ENCODE measurements at places on chromosomes 4 and X.
A peak's percentile ranks its signal among the peaks of the same experiment; 100 is the strongest.

DNA sequence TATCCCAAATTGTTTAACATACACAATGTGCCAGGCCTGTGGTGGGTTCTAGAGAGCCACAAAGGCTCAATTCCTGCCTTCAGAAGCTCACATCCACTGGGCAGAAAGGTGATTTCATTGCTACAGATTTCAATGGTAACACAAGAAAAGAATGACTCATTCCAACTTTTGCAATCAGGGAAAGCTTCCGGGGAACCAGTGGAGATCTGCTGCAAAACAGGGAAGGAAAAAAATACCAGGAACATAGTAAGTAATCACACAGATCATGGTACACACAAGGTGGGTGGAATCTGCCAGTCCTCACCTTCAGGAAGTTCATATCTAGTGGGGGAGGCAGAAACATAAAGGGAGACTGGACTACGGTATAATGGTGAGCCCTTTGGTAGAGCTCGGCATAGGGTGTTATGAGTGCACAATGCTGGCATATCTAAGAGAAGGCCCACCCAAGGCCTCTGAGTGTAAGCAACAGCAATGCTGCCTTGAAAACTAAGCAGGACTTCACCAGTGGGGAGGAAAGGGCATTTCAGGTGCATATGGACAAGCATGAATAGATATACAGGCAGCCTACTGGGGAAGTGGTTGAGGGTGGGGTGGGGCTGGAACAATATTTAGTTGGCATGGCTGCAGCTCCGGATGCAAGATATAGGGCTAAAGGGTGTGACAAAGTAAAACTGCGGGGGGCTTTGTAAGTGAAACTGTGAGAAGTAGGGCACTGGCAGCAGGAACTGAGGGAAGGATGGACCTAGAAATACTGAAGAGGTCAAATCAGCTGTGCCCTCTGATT lies 24.2 kb downstream of the GPRIN3 start:
- DNase-seq: peak; percentile 8

DNA sequence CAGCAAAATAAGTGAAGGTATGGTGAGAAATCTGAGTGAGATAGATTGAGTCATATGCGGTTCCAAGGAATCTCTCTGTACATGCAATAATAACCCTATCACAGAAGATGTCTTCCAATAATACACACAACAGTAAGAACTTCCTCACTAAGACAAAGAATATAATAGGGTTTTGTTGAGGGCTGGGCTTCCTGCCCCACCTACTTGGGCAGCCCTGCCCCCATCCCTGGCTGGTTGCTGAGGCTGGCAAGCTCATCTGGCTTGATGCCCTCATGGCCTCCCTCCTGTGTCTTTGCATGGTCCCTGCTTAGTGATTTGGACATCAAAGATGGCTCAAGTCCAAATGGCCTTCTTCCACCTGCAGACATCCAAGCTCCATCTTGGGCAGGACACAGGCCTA lies 2.7 kb downstream of the GEMIN8 start:
- no peak for DNase-seq

GRCh38 chr4:89582756-89583505 lies 254.0 kb downstream of the SNCA start:
- no peak for DNase-seq

GRCh38 chr4:151721916-151722315 lies 38.9 kb downstream of the GATB start:
- DNase-seq: no peak

GRCh38 chrX:22652596-22652995 lies 347.2 kb upstream of the DDX53 start:
- no peak for DNase-seq

- DNase-seq: no peak
Observed at GRCh38 chr4:30832639-30833038, 112.5 kb downstream of the PCDH7 start.

DNA sequence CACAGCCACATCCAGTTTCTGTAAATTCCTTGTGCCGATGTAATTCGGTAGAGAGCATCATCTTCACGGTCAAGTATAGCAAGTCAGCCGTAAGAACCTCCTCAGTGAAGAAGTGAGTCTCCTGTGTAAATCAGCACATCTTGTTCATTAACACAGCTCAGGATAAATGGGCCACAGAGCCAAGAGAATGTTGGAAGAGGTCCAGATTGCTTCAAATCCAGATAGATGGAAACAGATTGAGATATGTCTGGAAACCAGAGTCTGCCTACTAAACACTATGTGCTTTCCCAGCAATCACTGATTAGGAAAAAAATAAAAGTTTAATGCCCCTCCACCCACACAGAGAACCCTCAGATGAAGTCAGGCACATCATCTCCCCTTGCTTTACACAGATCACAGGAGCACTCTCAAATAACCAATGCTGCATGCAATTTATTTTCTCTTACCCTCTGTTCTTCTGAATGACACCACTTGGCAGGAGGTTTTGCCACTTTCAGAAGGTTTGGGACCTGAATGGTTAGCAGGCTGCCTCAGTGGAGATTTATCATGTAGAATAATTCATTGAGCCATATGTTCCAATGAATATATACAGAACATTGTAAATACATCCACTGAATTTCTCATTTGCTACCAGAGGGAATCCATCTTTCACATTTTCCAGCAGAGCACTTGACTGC lies 357.7 kb downstream of the C4orf33 start:
- DNase-seq: no peak

DNA sequence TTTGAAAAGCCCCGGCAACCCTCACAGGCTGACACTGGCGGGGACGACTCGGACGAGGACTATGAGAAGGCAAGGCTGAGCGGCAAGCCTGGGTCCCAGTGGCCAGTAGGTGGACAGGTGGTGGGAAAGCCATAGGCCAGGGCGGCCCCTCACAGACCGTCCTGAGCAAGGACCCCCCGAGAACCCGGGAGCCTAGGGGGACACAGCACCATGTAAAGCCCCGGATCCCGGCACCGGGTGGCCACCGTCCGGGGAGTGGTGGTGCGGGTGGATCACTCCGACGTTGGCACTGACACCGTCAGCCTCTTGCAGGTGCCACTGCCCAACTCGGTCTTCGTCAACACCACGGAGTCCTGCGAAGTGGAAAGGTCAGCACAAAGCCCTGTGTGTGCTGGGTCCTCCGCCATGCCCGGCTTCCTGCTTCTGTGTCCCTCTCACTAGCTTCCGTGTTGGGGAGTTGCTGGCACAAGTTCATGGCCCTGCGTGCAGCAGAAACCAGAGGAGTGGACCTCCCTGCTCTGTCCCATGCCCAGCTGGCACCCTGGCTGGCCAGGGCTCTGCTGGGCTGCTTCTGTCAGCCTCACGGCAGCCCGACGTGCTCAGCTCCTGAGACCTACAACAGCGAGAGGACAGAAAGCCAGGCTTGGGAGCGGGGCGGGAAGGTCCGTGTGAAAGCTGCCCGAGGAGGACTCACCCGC lies 11.9 kb upstream of the ADD1 start:
- DNase-seq: no peak

GRCh38 chr4:126271292-126271691 lies 956.5 kb downstream of the FAT4 start:
- DNase-seq: no peak

- DNase-seq: no peak
Observed at GRCh38 chr4:178293601-178294000, 851.4 kb upstream of the AGA start.

GRCh38 chr4:179530958-179531357 lies 2088.7 kb upstream of the AGA start:
- DNase-seq: no peak

GRCh38 chr4:105058177-105058812 lies 88.4 kb upstream of the TET2 start:
- no peak for DNase-seq

DNA sequence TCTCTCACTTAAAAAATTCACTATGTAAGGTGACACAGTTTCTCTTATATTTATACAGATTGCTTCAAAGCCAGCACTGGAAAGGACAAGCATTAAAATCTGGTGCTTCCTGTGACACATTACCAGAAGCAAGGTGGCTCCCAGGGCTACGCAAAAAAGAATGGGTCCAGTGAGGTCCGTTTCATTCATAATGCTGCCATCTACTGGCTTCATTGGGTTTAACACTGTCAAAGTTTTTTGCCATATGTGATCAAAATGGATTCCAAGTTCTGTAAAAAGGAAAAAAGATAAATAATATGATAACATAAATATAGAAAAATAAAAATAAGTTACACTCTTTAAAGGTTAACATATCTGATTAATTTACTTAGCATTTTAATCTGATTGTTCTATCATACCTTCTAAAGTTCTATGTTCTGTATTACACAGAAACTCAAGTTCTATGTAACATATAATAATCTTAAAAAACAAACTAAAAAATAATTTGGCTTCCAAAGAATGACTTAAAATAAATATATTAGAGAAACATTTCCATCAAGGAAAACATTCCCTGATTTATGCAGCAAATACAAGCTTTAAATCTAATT lies 22.1 kb downstream of the YIPF7 start:
- peak; percentile 33 for DNase-seq

All from HFFc6 (cell line).